Cardiac fibroblast (primary cell): ENCODE measurements at places on chromosomes 3 and 15.

- DNase-seq = no peak
Measured at GRCh38 chr3:159971311-159971710, 17.3 kb upstream of the IL12A start.

DNA sequence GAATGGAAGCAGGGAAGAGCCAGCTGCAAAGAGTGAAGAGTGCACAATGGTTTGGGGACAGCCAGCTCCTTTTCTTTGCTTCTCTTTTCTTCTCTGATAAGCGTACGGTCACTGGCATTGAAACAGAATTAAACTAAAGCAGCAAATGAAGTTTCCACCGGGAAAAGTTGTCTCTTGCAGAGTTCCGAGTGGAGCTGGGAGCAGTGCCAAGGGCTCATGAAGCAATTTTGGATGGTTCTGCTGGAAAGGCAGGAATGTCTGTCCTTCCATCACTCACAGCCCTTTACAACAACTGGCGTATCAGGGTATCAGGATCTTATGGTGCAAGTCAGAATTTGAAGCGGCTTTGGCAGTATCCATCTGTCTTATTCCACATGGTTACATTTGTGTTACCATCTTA is 1042.9 kb downstream of the NTRK3 start:
- no peak for DNase-seq

GRCh38 chr3:134441321-134441720 is 44.5 kb downstream of the ANAPC13 start:
- no peak for DNase-seq

DNA sequence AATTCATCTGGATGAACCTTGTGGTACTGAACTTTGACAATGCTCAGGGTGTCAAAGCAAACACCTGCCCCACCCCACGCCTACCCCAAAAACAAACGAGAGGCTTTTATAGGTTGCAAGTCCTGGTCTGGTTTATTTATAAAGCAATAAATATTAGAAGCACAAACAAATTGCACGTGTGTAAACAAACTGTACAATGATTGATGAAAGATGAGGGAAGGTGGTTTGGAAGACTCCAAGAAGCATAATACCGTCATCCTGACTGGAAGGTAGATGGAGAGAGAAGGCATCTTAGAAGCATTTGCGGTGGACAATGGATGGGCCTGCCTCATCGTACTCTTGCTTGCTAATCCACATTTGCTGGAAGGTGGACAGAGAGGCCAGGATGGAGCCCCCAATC is 5.2 kb downstream of the ACTC1 start:
- no peak for DNase-seq

GRCh38 chr15:78417754-78418630 is 20.0 kb upstream of the IREB2 start:
- no peak for DNase-seq

GRCh38 chr3:107045791-107046190 is 331.4 kb upstream of the CCDC54 start:
- no peak for DNase-seq
